ENCODE measurements at places on chromosomes 12 and 14. TPM values are rescaled to one million over a fixed set of nuclear protein-coding genes. Genes with fewer than 3 reads are reported as not detected.

The TMEM117 gene
- 1.7 TPM for polyA plus RNA-seq

The SELPLG gene
- polyA plus RNA-seq, result 8.1 TPM

The KRT86 gene
- 0.34 TPM for polyA plus RNA-seq

The TAS2R19 gene
- polyA plus RNA-seq, result not detected

The TAS2R31 gene
- not detected for polyA plus RNA-seq

The NAA25 gene
- polyA plus RNA-seq, result 3.0 TPM

The SLC10A1 gene
- not detected for polyA plus RNA-seq

The KRT6C gene
- not detected for polyA plus RNA-seq

The KRT80 gene
- polyA plus RNA-seq, result 2.0 TPM

The LHX5 gene
- 0.10 TPM for polyA plus RNA-seq

The KRT2 gene
- polyA plus RNA-seq, result not detected

The NEUROD4 gene
- polyA plus RNA-seq, result not detected

The MAP3K9 gene
- polyA plus RNA-seq, result 8.5 TPM

The SERPINA3 gene
- 97.5 TPM for polyA plus RNA-seq

The CLBA1 gene
- polyA plus RNA-seq, result 15.8 TPM

The GALNT4 gene
- polyA plus RNA-seq, result 0.34 TPM

The ADGRD1 gene
- polyA plus RNA-seq, result 2.9 TPM

The APOF gene
- polyA plus RNA-seq, result not detected

The CEP290 gene
- polyA plus RNA-seq, result 0.70 TPM

The C12orf60 gene
- polyA plus RNA-seq, result 5.4 TPM

The OR4N5 gene
- polyA plus RNA-seq, result not detected

The ANO6 gene
- 16.5 TPM for polyA plus RNA-seq

The ART4 gene
- polyA plus RNA-seq, result not detected

The WNT1 gene
- not detected for polyA plus RNA-seq

The TDRD9 gene
- 0.61 TPM for polyA plus RNA-seq

The DPPA3 gene
- not detected for polyA plus RNA-seq

The FOXG1 gene
- 28.3 TPM for polyA plus RNA-seq

The STAB2 gene
- not detected for polyA plus RNA-seq

The TAS2R7 gene
- not detected for polyA plus RNA-seq

The FOXA1 gene
- 20.9 TPM for polyA plus RNA-seq

The SLC38A1 gene
- polyA plus RNA-seq, result 52.2 TPM

The SIX4 gene
- polyA plus RNA-seq, result 4.9 TPM

The LMNTD1 gene
- polyA plus RNA-seq, result not detected

The UNC79 gene
- 9.3 TPM for polyA plus RNA-seq

The ALDH1L2 gene
- polyA plus RNA-seq, result 1.2 TPM

The HOXC6 gene
- polyA plus RNA-seq, result not detected

The ERP27 gene
- not detected for polyA plus RNA-seq

The LRRC9 gene
- 1.0 TPM for polyA plus RNA-seq

The SDS gene
- 4.8 TPM for polyA plus RNA-seq

The AP4S1 gene
- 8.0 TPM for polyA plus RNA-seq

The EIF2S3B gene
- polyA plus RNA-seq, result not detected

The LRIG3 gene
- 4.8 TPM for polyA plus RNA-seq

The TEX22 gene
- polyA plus RNA-seq, result 0.41 TPM

The NANOG gene
- not detected for polyA plus RNA-seq
